ENCODE measurements at places on chromosomes 12 and 14.

DNA sequence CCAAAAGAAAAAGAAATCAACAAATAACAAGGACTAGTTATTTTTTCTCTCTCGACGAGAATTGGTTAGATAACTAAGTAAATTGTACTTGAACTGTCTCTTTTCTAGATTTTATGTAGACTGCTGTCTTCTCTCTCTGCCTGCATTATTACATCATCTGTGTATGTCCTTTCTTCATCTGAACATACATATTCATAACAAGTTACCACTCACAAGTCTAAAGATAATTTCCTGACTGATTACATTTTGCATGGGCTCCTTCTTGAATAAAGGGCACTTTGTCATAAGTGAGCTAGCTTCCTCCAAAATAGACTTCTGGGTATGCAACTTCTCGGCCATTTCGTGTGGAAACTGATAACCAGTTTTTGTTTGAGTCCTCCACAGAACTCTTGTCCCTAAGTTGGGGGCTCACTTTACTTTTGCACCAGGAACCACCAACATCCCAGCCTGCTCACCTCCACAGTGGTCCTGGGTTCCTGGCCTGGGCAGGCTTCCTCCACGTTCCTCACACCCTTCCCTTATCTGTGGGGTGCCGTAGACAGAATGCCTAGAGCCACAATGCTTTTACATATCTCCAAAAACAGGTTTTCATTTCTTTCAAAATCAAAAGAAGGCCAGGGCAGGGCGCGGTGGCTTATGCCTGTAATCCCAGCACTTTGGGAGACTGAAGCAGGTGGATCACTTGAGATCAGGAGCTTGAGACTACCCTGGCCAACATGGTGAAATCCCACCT is 6.2 kb upstream of the DDX47 start:
- ATAC-seq = no peak

GRCh38 chr14:106067935-106068334 is 541.6 kb downstream of the TMEM121 start:
- peak; percentile 56 for ATAC-seq

DNA sequence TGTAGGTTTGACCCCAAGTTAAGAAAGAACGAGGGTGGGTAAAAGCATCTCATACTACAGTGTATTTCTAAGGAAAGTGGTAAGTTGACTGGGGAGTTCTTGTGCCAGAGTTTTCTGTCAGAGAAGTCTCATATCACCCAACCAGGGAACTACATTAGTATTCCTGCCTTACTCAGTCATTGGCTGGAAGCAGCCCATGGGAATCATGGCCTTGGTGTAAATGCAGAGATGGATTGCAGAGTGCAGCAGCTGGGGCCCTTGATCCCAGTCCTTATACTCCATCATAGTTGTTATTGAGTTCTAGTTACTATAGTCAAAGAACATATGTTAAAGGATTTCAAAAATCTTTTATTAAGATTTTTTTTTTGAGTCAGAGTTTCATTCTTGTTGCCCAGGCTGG is 105.8 kb downstream of the MNAT1 start:
- ATAC-seq = no peak

- no peak for ATAC-seq
Observed at GRCh38 chr14:89466484-89466883, 49.5 kb upstream of the FOXN3 start.

GRCh38 chr12:68303850-68304249 is 28.3 kb downstream of the MDM1 start:
- ATAC-seq = no peak

GRCh38 chr12:85569261-85569660 is 266.9 kb downstream of the RASSF9 start:
- no peak for ATAC-seq

GRCh38 chr14:76491172-76491930 is 115.4 kb downstream of the ESRRB start:
- ATAC-seq = no peak

All from activated CD4-positive, CD25-positive, alpha-beta regulatory T cell treated with anti-CD3 and anti-CD28 coated beads, Interleukin-2, amount 50 U/mL, for 24 hours (primary cell).